ENCODE measurements at places on chromosomes 16 and 17. TPM values are rescaled to one million over a fixed set of nuclear protein-coding genes. Genes with fewer than 3 reads are reported as not detected.

DNA sequence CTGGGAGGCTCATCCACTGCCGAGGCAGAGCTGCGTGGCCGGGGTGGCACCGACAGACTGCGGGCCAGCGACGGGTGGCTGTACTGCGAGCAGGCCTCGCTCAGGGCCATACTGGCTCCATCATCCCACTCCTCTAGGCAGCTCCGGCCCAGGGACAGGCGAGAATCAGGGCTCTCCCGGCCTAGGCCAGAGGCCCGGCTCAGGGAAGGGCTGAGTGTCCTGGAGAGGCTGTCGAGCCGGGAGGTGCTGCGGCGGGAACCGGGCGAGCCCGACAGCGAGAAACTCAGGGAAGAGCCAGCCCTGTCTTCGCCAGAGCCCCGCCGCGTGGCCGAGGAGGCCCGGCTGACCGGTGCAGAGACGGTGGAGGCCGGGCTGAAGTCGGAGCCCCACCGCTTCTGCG, 37.4 kb downstream of the PIPOX start:
- DNase-seq: no peak

DNA sequence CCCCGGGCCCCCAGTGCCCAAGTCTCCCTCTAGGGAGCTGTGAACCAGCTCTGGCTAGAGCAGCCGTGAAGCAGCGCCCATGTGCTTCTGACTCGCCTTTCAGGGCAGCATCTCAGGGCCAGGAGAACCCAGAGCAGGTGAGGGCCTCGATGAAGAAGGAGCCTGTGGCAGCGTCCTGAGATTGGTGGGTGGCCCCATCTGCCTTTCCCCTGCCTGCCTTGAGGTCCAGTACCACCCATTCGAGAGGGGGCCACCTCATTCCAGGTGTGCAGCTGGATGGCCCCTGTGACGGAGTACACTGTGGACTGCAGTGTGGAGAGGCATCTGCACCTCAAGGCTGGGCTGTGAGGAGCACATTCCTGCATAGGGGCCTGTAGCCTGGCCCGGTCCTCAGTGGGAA, 167.3 kb upstream of the ZNF267 start:
- DNase-seq: no peak

DNA sequence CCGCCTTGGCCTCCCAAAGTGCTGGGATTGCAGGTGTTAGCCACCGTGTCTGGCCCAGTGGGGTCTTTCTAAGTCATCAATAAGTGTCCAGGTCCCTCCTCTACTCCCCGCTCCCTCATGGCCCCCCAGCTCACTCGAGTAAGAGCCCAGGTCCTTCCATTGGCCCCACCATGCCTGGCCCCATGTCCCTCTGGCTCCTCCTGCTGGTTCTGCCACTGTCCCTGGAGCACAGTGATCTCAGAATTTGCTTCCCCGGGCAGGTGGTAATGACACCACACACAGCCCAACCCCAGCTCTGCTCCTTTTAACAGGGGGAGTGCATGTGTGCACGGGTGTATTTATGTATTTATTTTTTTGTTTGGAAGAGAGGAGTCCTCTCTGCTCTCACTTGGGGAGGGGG, 19.6 kb downstream of the MGAT5B start:
- no peak for DNase-seq

DNA sequence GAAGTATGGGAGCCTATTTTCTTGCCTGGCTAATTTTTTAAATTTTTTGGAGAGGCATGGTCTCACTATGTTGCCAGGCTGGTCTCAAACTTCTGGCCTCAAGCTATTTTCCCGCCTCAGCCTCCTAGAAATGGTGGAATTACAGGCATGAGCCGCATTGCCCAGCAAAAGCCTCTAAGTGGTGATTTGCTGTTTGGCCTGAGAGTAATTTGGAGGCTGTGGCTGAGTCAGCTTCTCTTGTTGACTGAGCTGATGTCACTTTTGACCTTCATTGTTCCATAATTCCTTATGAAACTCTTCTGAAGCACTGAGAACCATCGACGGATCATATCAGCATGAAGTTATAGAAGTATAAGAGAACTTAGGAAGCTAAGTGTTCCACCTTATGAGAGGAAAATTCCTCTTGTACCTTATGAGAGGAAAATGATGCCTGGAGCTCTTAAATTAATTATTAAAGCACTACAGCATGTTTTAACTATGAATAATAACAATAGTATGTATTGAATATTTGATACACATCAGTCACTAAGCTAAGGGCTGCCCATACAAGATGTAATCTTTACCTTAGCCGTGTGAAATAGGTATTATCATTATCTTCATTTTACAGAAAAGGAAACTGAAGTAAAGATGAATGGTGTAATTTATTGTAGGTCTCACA, 220.8 kb upstream of the MON1B start:
- no peak for DNase-seq

DNA sequence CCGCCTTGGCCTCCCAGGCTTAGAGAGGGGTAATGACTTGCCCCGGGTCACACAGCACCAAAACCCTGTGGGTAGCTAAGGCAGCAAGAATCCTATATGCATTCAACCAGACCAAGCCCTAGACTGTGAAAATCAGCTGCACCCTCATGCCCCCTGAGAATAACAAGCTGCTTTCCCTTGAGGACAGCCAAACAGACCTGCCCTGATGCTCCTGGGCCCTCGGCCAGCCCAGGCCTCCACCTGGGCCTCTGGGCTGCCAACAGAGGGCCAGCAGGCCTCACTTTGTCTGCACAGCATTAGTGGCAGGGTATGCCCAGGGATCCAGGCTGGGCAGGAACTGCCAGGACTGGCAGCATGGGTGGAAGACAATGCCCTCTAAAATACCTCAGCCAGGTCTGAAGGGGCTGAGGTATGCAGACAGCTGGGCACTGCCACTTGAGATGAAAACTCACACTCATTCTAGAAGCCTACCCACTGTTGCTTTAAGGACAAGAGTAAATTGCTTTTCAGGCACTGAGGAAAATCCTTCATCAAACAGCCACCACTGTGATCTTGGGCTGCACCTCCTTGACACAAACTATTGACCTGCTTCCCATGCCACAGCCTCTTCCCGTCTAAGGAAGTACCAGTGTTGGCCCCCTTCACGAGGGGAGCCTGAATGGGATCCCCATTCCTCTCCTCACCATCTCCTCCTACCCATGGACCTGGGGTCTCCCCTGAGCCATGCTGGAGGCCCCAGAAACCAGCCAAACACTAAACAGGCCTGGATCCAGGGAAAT, 8.8 kb downstream of the ST3GAL2 start:
- no peak for DNase-seq

DNA sequence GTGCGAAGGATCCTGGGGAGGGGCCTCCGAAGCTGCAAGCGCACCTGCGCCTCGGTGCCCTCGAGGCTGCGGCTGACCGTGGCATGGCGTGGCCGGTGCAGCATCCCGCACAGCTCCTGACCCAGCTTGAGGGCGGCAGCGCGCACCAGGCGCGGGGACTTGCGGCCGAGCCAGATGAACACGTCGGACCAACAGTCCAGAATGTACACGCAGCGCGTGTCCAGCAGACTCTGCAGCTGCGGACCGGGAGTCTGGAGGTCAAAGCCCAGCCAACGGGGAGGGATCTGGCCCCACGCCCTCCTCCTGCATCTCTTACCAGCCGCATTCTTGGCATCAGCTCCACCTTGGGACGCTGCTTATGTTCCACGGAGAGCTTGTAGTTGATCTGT, 10.9 kb downstream of the FLII start:
- DNase-seq: no peak

GRCh38 chr17:37137070-37137610, 188.4 kb downstream of the AATF start:
- DNase-seq: no peak

DNA sequence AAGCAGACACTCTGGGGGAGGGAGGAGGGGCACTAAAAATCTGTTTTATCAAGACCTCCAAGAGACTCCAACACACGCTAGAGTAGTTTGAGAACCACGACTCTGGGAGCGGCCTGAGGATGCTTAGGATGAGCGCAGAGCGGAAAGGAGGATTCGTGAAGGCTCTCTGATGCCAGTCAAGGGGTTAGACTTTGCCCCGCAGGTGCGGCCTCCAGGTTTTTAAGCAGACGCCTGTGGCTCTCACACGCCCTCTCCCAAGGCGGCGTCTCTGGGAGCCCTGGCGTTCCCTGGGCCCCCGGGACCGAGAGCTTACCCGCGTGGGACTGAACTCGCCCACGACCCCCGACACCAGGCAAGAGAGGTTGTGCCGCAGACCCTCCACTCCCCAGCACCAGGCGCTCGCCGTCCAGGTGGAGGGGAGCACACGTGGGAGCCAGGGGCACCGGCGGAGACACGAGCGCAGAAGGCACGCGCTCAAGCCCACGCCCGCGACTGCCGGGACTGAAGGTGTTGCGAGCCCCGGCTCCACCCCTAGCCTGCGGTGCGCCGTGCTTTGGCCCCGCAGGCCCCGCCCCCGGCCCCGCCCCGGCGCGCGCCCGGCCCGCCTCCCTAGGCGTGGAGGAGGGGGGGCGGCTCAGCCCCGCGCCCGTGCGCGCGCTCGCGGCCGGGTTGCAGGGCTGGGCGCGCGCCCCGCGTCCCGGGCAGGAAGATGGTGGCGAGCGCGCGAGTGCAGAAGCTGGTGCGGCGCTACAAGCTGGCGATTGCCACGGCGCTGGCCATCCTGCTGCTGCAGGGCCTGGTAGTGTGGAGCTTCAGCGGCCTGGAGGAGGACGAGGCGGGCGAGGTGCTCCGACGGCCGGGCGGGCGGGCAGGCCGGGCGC, at the start of gene XYLT2:
Gene XYLT2 (plus strand): TSS at position 695 of the 881 bp plus-strand sequence. CDS start 15 bp downstream, at position 710.
- DNase-seq: peak; percentile 94

GRCh38 chr17:18187821-18188761, 4.5 kb downstream of the ALKBH5 start:
- no peak for DNase-seq

DNA sequence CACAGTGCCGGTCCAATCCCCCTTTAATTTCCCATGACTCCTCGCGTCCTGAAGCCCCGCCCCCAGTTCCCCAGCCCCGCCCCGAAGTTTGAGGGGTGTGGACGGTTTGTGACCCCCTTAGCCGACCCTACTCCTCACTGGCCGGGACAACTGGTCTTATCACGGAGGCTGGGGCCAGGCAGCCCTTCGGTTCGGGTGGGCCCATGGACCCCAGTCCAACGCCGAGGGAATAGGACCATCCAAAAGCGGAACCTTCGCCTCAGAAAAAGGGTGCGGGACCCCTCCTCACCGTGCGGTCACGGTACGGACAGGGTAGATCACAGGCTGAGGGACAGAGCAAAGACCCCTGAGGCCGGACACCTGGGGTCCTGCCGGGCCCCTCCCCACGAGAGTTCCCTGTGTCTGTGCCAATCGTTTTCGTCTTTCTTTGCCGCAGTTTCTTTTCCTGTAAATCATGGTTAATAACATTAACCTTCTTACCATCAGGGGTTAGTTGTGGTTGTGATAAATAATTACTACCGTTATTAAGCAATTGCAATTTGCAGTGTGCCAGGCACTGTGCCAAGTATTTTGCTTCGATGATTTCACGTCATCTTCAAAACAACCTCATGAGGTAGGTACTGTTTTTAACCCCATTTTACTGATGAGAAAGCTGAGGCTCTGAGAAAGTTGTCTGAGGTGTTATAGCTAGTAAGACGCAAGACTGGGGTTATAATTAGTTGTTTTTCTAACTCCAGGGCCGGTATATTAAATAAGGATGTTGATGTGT, 543 bp downstream of the TMUB2 start:
- DNase-seq: no peak

The P4HB gene
- 371 TPM for total RNA-seq

The HID1 gene
- total RNA-seq: 9.0 TPM

The SCRN2 gene
- total RNA-seq: 32.1 TPM

The UBN1 gene
- 23.6 TPM for total RNA-seq

The EIF5A gene
- 263 TPM for total RNA-seq

The MT1E gene
- total RNA-seq: 36.1 TPM
